Hematopoietic multipotent progenitor cell treated with erythropoietin and hydrocortisone succinate and interleukin-3 and kit ligand, for 4 days (in vitro differentiated cells): ENCODE measurements at places on chromosomes 4 and X.

GRCh38 chr4:149987330-149988086 is 90.7 kb upstream of the DCLK2 start:
- no peak for DNase-seq

GRCh38 chr4:121873604-121874003 is 3.3 kb upstream of the BBS7 start:
- DNase-seq: peak; percentile 37

- DNase-seq: peak; percentile 59
Observed at GRCh38 chr4:73718375-73719373, 21.7 kb upstream of the CXCL8 start.

GRCh38 chrX:599837-600715 is 30.5 kb upstream of the SHOX start:
- DNase-seq: no peak

- no peak for DNase-seq
Observed at GRCh38 chrX:82384401-82384800, 1123.7 kb upstream of the POU3F4 start.

GRCh38 chrX:12700745-12701144 is 90.5 kb upstream of the PRPS2 start:
- peak; percentile 1 for DNase-seq

DNA sequence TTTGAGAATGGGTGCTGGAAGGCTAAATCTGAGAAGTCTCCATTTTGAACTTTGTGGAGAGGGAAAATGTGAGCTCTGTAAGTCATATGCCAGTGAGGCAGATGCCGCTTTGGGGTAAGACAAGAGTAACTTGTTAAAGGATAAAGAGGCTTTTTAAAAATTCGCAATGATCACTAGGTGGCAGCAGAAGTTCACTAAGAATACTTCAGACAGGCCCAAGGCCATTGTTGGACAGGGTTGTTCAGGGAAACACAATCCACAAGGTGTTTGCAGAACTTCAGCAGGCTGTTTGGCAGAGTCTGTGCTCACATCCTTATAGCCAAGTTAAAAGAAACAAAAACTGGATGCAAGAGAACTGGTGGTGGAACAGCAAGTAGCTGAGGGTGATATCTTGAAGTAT is 13.7 kb upstream of the PIGA start:
- DNase-seq: peak; percentile 80

DNA sequence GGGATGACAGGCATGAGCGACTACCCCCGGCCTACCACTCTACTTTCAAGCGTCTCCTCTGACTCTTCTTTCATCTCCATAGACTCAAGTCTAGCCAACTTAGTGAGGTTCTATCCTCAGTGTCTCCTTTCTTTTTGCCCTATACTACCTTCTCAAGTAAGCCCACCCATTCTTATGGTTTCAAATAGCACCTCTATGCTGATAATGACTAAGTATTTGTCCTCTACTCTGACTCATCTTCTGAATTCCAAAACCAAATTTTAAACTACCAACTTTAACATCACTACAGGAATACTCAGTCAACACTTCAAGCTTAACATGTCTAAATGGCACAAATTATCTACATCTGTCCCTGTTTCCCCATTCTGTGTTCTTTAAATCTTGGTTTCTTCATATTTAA is 47.8 kb downstream of the ELF2 start:
- no peak for DNase-seq

DNA sequence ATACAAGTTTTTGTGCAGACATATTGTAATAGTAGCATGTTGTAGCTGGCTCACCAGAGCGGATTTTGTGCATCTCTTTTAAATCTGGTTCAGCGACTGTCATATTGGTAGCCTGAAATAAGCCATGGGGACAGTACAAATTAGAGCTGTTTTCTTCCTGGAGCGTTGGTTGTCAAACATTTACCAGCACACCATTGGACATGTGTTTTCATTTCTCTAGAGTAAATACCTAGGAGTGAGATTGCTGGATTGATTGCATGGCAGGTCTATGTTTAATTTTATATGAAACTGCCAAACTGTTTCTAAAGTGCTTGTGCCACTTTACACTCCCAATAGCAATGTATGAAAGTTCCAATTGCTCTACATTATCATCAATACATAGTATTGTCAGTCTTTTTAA is 2.6 kb upstream of the ARAF start:
- no peak for DNase-seq

DNA sequence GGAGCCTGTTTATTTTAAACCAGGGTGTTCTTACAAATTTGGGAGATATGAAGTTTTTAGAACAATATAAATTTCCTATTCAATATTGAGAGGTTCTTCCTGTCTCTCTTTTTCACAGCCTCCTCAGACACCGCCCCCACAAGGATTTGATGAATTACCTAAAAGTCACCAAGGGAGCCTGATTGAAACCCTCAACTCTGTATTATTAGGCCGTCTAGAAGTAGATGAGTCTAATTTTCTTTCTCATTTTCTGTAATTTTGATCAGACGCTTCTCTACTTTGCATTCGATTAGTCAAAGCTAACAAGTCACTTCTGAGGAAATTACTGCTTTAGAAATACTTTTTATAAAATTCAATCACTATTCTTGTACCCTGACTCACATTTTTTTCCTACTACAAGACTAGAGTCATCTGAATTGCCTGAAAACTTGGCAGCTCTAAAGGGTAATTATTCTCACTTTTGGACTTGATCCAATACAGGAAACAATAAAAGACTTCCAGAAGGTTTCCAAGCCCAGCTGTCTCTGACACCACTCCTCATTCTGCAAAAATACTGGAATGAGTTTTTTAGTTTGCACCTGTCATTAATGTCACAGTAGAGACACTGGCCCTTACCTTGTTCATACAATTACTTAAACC is 111.2 kb downstream of the ELOVL6 start:
- DNase-seq: no peak

GRCh38 chr4:82905205-82905604 is 4.7 kb downstream of the THAP9 start:
- DNase-seq: peak; percentile 66

DNA sequence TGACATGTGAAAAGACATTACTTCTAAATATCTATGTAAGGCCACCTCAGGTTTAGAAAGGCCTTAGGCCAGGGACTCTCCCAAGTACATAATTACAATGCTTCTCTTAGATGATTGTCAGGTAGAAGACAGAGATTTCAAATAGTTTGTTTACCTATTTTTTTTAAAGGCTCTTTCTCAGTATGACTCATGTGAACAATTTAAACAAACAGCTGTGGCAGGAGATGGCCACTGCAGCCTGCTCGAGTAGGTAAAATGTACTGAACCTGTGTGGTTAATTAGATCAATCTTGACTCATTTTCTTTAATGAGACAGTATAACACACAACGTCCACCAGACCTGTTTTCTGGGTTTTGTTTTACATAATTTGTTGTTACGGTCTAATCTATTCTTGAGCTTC is 50.2 kb downstream of the LEF1 start:
- no peak for DNase-seq

DNA sequence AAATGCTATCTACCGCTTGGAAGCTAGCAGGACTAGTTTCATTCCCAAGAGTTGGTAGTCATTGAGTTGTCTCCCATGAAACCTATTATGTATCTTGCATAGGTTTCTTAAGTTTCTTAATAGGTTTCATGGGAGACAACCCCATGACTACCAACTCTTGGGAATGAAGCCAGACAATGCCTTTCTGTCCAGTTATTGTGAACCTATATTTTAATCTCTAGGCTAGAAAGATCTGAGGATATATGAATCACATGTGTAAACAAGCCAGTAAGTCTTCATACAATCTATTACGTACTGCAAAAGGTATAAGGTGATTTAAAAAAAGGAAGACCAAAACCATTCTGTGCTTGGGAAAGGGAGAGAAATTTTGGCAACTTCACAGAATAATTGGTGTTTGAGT is 162.6 kb downstream of the INPP4B start:
- no peak for DNase-seq

- no peak for DNase-seq
Observed at GRCh38 chrX:74527350-74527749, 87.1 kb downstream of the RLIM start.

DNA sequence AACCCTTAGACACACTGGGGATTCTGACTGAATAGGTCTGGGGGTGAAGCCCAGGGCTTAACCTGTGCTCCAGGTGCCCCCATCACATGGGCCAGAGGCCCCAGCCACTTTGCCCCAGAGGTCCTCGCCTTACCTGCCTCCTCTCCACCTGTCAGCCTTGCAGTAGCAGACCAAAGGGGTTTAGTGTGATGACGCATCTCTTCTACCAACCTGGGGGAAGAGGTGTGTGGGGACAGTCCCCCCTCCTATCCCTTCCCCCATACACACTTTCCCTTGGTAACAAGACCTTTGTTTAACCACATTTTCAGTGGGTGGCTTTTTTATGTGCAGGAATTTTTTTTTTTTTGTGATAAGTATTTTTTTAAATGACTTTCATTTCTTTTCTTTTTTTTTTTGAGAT is 6.3 kb downstream of the CLCN4 start:
- no peak for DNase-seq

- peak; percentile 44 for DNase-seq
Observed at GRCh38 chr4:154485127-154485773, 6.3 kb downstream of the DCHS2 start.

DNA sequence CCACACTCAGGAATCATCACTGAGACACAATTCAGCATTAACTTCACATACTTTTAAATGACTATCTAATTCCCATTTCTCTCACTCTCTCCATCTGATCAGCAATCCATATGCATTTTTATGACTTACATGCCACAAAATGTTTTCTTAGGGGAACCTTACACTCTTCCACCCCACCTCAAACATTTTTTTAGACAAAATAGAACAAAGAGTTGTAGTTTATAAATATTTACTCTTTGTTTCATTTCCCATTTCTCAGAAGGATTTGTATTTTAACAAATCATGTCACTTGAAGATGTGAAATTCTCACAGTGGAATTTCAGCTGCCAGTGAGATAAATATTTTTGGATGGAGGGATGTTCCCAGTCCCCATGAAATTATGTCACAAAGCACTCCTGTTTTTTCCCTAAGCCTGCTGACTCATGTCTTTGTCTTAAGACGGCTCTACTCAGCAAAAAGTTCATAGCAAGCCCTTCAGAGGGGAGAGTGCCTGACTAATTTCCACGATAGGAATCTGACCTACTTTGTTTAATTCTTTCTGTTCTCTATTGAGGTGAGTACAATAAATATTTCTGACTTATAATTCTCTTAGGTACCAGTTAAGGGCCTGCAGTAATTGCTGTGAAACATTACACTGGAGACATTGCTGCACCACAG is 257.7 kb downstream of the THOC2 start:
- no peak for DNase-seq

GRCh38 chrX:10173331-10173900 is 16.6 kb downstream of the CLCN4 start:
- no peak for DNase-seq

- DNase-seq: no peak
Observed at GRCh38 chrX:78283511-78283910, 43.9 kb downstream of the CYSLTR1 start.

GRCh38 chr4:44869222-44869882 is 143.0 kb upstream of the GNPDA2 start:
- peak; percentile 6 for DNase-seq

DNA sequence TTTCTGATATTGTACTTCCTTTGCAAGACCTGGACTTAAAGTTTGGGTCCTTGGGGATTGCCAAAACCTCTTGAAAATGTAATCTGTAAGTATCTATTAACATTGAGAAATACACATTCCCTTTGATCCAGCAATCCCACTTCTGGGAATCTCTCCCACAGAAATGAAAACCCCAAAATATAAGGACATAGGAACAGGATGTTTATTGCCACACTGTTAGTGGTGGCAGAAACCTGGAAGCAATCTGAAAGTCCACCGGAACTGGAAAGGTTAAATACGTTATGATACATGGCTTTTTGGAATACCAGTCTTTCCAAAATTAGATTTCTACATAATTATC is 71.2 kb upstream of the STX18 start:
- DNase-seq: no peak

- DNase-seq: no peak
Observed at GRCh38 chrX:70762285-70762684, 146.2 kb downstream of the TEX11 start.

DNA sequence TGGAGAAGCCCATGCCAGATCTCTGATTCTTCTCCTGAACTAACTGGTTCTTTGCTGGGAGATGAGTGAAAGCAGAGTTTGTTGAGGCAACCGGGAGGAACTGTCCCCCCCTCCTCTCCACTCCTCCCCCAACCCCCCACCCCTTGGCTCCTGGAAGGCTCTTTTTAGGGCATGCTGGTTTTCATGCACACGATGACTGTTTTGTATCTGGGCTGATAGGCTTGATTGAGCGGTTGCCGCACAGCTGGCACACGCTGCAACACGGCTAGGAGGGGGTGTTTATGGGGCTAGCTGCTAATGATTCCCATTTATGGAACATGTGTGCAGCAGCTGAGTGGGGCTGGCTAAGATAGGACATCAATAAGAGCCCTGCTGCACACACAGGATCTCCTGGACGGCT is 137.2 kb downstream of the SMIM20 start:
- DNase-seq: no peak

GRCh38 chr4:147217655-147218054 is 263.2 kb upstream of the EDNRA start:
- DNase-seq: no peak

DNA sequence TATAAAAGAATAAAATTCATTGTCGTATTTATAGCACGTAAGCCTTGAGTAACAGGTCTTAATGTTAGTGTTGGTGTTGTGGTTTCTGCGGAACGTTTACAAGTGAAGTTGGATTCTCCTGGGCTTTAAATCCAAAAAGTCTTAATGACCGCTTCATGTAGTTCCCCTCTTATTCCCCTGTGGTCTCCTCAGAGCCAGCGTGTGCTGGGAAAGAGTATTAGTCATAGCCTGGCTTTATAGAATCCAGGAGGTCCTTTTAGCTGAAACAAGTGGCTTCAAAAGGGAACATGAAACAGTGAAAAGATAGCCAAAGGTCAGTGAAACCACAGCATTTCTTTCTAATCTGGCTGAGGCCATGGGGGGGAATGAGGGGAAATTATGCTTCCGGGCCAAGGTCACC is 79.1 kb downstream of the CLCN4 start:
- no peak for DNase-seq

GRCh38 chr4:74018116-74018515 is 19.6 kb upstream of the CXCL5 start:
- no peak for DNase-seq

DNA sequence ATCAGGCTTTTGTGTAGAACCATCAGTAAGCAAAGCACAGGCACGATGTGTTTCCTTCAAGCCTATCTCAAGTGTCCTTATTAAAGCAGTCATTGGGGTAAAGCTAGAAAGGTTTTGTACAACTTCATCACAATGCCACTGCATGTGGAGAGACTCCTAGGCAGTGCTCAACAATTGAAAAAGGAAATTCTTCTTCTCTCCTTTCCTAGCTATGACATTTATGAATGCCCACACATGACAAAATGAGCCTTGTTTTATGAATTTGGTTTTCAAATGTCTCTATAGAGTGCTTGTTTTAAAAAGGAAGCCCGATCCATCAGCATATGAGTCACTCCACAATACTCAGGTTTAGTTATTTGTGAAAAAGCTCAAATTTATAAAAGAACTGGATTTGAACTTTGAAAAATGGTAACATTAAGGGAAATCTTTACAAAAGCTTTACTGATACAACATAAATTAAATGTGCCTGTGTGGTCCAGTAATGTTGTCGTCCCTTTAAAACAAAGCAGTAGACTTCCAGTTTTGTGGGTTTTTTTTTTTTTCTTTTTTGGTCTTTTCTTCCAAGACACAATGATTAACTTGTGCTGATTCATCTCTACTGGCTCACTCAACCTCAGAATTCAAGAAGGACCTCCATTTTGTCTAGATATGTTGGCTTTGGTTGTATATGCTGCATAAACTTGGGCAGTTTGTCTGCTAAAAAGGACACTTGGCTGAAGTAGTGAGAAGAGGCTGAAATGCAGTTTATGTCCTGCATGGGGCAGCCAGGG is 273.8 kb downstream of the GASK1B start:
- no peak for DNase-seq

GRCh38 chr4:16893141-16893651 is 5.2 kb downstream of the LDB2 start:
- DNase-seq: no peak
